ENCODE measurements at places on chromosomes 7 and 10.

- no peak for DNase-seq
Observed at GRCh38 chr7:111672901-111673300, 110.6 kb upstream of the IMMP2L start.

DNA sequence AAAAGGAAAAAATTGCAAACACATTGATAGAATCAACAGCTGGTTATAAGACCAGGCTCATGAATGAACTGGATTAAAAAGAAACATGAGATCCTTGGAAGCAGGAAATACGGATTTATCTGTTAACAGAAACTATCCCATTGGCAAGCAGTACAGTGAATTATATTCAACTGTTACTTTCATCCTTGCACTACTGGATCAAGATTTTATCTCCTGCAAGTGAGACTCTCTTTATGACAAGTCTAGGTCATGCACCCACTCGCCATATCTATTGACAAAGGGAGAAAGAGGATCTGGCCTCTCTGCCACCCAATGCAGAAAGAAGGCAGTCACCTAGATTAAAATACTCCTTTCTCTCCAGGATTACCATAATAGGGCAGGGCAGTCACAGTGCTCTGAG, 41.4 kb downstream of the CSTF2T start:
- DNase-seq: no peak

- DNase-seq: no peak
Observed at GRCh38 chr10:119525116-119525515, 17.4 kb downstream of the RGS10 start.

DNA sequence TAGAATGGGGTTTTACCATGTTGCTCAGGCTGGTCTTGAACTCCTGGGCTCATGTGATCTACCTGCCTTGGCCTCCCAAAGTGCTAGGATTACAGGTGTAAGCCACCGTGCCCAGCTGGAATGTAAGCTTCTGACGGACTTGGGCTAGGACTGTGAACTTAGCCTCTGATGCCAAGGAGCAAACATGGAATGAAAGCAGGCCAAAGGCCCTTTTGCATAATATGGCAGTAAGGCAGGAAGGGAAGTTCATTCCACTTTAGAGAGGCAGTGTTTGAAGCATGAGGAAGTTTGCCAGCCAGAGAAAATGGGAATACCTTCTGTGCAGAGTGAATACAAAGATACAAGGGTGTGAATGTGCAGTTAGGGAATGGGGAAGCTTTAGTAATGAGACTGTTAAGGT, 20.3 kb downstream of the VCL start:
- DNase-seq: no peak

GRCh38 chr7:4831723-4832495, 29.9 kb downstream of the PAPOLB start:
- DNase-seq: no peak

- no peak for DNase-seq
Observed at GRCh38 chr7:72099784-72100183, 312.4 kb downstream of the CALN1 start.

Data from activated T-helper 1 cell treated with anti-CD3 and anti-CD28 coated beads, Interleukin-2, amount 50 U/mL, for 16 hours (primary cell).